ENCODE measurements at places on chromosomes 11 and 22.

DNA sequence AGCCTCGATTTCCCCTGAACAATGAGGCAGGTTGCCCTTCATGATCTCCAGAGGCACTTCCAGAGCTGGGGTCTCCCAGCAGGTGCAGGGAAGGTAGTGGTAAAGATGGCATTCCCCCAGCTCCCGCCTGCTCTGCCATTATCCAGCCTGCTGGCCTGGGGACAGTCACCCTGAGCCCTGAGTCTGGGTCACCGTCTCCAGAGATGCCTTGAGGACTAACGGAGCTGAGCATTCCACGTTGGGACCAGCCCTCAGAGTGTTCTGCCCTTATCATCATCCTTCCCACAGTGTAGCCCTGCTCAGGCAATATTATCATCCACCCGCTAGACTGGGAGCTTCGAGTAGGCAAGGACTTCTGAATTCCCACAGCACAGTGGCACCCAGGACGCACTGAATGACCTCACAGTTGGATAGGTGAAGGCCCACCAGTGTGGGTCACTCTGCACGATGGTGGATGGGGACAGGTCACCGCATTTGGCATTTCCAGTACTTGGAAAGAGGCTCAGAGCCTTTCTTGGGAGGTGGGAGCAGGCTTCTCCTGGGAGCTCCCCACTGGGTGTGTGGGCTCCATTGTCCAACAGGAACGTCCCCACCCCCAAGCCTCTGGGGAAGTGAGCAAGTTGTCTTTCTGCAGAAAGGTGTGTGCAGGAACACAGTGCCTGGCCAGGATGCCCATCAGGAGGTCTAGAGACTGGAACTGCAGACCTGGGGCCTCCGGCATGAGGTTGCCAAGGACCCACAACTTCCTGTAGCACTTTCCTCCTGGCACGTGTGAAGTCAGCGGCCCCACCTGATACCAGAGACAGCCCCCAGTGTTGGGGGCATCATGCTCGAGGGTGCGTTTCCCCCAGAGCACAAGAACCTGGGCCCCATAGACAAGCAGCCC lies 51.4 kb upstream of the WNT7B start:
- DNase-seq, result no peak

DNA sequence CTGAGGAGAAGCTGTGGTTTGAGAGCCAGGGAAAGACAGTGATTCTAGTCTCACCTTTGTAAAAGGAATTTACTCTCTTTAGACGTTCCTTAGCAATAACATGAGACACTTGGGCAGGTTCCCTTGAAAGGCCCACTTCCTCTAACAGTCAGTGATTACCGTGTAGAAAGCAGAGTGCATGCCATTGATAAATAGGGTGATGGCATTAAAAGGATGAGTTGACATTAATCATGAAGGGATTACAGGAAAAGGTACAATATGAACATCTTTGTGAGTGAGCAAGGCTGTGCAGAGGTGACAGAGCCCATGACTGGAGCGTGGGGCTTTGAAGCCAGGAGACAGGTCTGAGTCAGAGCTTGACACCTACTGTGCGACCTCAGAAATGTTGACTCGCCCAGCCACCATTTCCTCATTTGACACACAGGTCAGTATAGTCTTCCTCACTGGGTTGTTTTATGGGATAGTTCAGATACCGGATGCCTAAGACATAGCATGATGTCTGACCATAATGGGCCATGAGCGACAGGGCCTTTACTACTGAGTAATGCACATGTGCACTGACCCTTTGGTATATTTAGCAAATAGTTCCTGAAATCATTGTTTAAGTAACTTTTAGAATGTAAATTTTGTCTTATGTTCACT lies 341.7 kb upstream of the MTNR1B start:
- no peak for DNase-seq

DNA sequence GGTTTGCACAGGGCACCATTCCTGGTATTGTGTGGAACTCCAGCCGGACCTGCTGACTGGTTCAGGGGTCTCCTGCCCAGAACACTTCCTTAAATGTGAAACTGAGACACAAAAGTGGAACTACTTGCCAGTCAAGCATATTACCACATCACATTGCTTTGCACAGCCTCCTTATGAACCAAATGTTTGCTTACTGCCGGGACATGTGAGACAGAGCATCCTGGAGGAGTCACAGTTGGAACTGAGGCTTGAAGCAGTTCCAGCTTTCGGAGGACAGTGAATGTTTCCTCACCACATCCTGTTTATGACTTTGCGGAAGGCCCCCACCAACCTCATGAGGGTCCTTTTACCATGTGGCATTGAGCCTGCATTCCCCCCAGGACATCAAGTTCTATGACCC lies 105.8 kb upstream of the ARHGAP42 start:
- DNase-seq, result no peak

DNA sequence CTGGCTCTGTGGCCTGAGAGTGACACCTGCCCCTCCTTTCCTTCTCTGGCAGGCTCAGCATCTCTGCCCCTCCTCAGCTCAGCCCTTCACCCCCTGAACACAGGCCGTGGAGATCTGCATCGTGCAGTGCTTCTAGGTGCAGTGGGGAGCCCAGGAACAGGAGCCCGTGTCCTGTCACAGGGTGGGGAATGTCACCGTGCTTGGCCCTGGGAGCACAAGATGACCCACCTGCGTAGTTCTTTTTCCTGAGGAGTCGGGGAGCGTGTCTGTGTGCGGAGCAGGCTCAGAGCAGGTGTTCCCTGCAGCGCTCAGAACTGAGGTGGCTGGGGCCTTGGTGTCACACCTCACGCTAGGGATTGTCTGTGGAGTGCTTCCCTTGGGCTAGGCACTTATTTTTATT lies 10.6 kb downstream of the TBC1D22A start:
- DNase-seq, result no peak

GRCh38 chr22:45090497-45090910 lies 73.2 kb upstream of the NUP50 start:
- no peak for DNase-seq

GRCh38 chr11:129864811-129865210 lies 30.6 kb downstream of the NFRKB start:
- DNase-seq, result no peak
